ENCODE measurements at places on chromosomes 5 and 9.

DNA sequence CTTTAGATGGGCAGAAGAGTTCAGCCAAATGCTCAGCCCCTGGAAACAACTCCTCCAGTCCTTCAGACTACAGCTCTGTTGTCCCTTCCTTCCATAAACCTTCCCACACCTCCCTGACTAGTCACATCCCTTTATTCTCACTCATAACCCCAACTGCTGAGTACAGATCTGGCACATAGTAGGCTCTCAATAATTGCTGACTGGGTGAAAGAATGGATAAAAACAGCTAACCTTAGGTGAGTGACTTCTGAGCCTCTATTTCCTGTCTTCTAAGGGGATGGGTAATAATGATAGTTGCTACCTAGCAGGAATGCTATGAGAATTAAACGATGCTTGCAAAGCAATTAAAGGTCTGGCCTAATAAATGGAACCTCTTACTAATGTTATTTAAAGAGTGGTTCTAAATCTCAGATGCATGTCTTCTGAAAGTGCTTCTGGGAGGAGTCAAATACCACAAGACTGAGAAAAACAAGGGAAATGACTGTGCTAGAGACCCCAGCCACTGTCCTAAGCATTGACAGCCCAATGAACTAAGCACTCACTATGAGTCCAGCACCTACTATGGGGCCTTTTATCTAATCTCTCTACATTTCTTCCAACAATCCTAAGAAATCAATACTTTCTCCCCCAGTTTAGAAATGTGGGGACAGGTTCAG lies 2.5 kb upstream of the NR6A1 start:
- no peak for DNase-seq

- no peak for DNase-seq
These were observed 720.2 kb upstream of the C9orf72 start for GRCh38 chr9:28293369-28294090.

DNA sequence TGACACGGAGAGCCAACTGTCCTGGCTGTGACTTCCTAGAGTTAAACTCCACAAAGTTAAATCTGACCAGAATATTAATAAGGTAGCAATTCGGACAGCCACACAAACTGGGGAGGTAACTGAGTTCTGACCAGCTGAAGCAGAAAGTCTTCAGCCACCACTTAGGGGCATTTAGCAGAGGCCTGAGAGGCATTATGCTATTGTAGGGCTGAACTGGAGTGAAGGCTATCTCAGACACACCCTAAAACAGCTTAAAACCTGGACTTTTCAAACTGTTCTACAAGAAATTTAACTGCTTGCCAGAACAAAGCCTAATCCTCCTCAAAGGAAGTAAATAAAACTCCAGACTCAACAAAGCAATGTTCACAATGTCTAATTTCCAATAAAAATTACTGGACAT lies 32.4 kb downstream of the RANBP6 start:
- DNase-seq = no peak

DNA sequence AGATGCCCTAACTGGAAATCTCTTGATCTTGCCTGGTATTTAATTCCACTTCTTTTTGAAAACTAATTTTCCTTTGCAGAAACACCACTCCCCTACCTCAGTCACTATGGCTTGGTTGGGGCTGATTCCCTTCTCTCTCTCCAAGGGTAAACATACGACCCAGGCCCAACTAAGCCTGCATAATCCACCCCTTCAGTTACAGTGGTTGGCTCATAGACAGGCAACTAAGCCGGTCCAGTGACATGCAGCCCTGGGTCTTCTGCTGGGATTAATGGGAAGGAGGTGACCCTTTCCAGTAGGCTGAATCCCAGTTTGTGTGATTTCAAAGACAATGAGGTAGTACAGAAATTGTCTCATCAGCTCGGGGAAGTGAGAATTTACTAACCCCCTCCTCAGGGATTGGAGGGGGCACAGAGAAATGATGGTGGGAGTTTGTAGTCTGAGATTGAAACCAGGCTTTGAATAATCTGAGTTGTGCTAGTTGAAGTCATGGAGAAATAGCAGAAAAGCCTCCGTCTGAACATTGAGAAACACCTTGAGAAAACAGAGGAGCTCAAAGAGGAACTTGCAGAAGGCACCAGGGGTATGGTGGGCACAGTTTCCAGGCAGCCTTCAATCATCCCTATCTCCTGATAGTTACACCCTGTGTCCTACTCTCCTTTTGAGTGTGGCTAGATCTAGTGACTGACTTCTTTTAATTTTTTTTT lies 148.9 kb downstream of the GCNT1 start:
- DNase-seq = no peak

DNA sequence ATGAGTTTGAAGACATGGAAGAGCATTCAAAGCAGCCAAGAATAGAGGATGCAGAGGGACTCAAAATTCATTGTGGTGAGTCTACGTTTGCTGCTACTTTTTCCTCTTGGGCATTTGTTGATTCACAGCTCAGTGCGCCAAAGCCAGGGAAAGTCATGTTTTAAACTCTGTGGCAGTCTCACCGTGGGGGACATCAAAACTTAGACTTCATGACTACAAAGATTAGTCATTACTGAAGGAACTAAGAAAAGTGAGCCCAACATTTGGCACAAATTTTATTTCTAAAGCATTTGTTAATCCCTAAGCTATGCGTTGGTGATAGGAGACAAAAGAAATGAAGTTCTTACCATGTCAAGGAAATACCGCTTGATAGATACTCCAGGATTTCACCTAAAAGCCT lies 73.7 kb upstream of the MTAP start:
- DNase-seq = peak; percentile 96

DNA sequence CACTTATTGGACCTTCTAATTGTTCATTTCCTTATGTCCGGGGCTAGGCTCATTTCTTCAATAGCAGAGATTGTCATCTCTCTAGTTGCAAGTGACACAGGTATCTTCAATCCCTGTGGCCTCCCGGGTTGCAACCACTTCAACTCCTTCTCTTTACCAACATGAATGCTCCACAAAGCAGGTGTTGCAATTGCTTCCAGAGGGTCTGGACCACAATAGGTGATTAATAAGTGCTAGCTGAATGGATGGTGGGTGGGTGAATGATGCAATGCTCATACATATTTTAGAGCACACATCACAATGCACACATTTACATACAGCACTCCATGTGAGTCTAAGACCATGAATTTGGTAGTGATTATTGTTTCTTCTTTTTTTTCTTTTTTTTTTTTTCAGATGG lies 2.6 kb downstream of the CEMIP2 start:
- no peak for DNase-seq

- peak; percentile 23 for DNase-seq
These were observed 651.7 kb upstream of the WWC1 start for GRCh38 chr5:167639766-167640165.

DNA sequence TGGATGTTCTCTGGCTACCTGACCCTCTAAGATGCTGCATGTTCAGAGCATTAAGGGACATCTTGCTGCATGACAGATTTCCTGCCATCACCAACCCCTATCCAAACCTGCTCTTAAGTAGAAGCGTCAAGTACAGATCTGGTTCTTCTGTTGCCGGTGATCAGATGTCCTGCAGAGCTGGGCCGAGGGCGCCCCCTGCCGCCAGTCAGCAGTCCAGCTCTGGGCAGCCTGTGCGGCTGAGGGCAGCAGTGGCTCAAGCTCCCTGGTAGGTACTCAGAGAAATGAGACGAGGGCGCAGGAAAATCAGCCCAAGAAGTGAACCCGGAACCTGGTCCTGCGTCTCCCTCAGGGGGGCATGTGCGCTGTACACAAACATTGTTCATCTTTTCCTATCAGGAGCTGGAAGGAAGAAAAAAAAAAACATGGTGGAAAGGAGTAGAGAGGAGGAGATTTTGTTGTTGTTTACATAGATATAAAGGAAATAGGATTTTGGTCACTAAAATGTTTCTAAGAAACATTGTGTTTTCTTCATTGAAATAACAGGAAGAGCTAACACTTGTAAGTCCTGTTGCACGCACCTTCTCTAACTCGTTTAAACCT lies 95.8 kb downstream of the CFAP90 start:
- DNase-seq = peak; percentile 64

GRCh38 chr9:70407081-70407503 lies 7.4 kb downstream of the KLF9 start:
- no peak for DNase-seq

- no peak for DNase-seq
These were observed 95.8 kb upstream of the ANKRD55 start for GRCh38 chr5:56328753-56329560.

DNA sequence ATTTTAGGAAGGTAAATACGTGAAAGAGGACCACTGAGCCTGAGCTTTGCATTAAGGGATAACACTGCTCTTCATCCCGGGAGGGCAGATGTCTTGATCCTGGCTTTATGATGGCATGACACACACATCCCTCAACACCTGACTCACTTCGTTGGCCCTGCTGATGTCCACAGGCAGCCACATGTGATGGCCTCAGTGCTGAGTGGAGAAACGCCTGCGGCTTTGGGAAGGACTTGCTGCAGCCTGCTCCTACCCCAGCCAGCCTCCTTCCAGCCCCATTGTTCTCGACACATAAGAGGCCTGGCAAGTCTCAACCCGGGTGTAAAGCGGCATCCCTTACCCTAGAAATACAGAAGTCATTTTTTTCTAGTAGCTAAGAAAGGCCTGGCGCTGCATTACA lies 169.0 kb downstream of the SYK start:
- DNase-seq = no peak

Measured in MG63 (cell line).